ENCODE measurements at places on chromosomes 12 and 14. TPM values are rescaled to one million over a fixed set of nuclear protein-coding genes. Genes with fewer than 3 reads are reported as not detected.

Gene ACVRL1
- total RNA-seq: 65.0 TPM

Gene ANG
- total RNA-seq: 4.6 TPM

Gene FAM186B
- total RNA-seq: 0.18 TPM

DNA sequence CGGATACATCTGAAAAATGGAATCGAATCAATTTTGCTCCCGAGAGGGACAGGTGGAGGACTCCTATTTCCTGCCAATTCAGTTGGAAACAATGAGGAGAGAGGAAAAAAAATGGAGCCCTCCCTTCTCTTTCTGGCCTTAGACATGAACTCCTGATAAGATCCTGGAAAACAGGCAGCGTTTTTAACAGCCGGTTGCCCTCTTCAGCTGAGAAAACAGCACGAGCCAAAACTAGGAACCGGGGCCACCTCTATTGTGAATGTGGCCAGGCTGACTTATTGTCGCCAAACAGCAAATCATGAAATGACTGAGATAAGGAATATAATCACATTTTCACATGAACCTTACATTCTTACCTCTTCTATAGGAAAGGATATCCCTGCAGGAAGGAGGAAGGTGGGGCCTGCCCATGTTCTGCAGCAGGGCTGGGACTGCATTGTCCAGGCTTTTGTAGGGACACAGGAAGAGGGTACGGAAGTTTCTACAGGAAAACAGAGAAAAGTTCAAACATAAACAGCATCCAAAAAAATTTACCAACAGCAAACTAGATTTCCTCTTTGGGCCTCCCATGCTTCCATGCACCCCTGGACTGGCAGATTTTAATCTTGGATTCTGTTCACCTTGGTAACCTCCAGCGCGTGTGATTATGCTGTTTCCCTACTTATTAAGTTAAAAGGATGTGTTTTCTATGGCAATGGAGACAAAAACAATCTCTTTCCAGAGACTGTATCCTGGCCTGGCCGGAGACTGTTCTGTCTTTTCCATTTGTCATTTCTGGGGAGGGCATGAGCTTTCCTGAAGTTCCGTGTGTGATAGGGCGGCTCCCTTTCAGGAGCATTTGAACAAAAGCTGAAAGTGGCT lies 29.0 kb upstream of the ELK3 start:
- DNase-seq: peak; percentile 48

DNA sequence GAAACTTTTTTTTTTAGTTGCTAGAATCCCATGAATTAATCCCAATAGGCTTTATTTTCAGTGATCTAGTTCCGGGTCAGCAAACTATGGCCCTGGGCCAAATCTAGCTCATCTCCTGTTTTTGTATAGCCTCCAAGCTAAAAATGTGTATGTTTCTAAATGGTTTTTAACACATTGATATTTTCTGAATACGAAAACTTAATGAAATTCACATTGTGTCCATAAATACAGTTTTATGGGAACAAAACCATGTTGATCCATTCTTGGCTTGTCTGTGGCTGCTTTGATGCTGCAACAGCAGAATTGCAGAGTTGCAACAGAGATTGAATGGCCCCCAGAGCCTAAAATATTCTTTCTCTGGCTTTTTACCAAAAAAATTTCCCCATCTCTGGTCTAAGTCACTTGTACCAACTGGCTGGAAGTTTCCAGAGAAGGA lies 47.5 kb downstream of the ZNF664 start:
- DNase-seq: peak; percentile 58

DNA sequence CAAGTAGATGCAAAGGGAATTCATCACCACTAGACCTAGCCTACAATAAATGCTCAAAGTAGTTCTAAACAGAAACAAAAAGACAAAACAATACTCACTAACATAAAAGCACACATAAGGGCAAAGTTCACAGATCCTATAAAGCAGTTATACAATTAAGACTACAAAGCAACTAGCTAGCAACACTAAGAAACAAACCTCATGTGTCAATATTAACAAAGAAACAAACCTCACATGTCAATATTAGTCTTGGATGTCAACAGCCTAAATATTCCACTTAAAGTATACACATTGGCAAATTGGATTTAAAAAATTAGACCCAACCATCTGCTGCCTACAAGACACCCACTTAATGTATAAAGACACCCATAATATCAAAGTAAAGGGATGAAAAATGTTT lies 152.7 kb downstream of the KCNK10 start:
- no peak for DNase-seq

GRCh38 chr12:6036509-6036908 lies 88.0 kb downstream of the VWF start:
- no peak for DNase-seq

DNA sequence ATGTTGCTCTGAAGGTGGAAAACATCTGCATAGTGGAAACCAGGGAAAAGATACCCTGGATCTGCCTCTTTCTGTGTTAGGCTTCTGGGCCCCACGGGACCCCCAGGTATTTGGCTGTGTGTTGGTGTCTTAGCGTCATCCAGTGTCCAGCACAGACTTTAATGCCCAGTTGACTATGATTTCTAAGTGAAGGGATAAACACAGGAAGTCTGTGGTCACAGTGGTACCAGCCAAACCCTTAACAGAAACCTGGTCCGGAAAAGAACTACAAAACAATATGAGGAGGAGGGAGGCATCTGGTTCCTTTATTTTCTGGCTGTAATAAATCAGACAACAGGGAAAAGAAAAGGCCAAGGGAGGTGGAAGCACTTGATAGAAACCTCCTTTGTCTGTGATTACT lies 56.4 kb downstream of the CMKLR1 start:
- DNase-seq: no peak

DNA sequence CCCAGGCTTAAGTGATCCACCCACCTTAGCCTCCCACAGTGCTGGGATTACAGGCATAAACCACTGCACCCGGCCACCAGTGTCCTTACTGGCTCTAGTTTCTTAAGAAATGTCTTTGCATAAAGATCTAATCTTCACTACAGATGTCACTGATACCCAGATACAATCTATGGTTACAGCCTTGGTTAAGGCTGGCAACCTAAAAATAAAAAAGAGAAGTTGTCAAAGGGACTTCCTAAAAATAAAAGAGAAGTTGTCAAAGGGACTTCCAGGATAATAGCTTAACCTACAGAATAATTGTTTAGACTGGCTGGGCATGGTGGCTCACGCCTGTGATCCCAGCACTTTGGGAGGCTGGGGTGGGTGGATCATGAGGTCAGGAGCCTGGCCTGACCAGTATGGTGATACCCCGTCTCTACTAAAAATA lies 27.6 kb downstream of the ETFBKMT start:
- peak; percentile 43 for DNase-seq

DNA sequence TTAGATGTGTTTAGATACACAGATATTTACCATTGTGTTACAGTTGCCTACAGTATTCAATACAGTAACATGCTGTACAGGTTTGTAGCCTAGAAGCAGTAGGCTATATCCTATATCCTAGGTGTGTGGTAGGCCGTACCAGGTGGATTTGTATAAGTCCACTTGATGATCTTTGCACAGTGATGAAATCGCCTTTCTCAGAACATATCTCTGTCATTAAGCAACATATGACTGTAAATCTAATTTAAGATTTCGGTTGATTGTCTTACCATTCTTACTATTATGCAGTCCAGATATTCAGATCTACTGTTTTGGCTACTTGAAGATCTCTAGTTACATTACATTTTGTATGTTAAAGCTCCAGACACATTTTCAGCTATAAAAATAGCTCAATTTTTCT lies 39.8 kb downstream of the ERC1 start:
- no peak for DNase-seq

DNA sequence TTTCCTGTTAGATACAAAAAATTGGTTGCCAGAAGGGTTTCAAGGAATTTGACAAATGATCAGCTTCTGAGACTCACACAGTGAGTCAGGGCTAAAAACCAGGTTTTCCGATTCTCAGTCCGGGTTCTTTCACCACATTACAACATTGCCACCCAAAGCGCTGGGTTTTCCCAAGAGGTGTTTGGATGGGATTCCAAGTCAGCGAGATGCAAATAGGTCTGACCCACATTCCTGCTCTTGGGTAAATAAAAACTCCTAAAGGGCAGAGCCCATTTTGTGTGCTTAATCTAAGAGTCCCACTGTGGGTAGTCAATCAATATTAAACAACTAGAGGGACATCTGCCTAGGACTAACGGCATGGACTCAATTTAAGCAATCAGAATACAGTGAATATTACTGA lies 5.4 kb upstream of the RIC8B start:
- no peak for DNase-seq

GRCh38 chr12:59077575-59078426 lies 157.5 kb upstream of the LRIG3 start:
- peak; percentile 94 for DNase-seq

GRCh38 chr14:100146531-100147091 lies 12.8 kb downstream of the DEGS2 start:
- DNase-seq: no peak

- DNase-seq: no peak
Observed at GRCh38 chr14:100107236-100107635, 42.0 kb downstream of the EVL start.

Data from muscle of leg (tissue), 16 donors.